NCI-H2081 (cell line): ENCODE measurements at places on chromosomes 1 and 21.

DNA sequence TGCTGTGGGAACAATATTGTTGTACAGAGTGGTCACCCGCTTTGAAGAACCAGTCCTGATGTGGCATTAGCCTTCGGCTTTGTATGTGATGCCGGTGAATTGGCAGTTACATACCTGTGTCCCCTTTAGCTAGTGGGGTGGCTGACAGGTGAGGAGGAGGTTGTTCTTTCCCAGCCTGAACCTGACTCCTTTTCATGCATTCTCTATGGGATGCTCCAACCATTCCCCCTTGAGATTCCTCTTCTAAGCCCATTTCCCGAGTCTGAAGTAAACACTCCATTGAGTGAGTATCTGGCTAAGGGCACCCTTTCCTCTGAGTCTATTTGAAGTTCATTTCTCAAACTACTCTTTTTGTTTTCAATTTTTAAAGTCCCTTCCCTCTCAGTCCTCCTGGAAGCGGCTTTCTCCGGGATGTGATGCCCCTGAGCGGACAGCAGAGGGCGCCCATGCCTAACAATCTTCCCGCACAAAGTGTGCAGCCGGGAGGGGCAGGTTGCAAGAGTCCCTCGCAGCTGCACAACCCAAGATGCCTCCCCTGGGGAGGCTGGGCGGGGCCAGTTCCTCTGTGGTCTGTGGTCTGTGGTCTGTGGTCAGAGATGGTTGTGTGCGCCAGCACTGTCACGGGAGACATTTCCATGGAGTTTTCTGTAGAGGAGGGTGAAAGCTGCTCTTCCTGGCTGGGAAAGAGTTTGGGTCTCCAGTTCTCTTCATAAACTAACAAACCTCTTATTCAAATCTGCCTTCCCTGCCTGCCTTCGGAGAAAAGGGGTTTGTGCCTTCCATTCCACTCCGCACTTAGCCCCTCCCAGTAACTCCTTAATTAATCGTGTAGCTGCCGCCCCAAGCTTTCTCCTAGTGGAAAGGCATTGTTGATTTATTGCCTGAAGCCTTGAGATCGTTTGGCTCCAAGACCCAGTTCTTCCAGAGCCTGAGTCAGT is 36.4 kb upstream of the LMX1A start:
- DNase-seq, result peak; percentile 69

- DNase-seq, result peak; percentile 26
These were observed 950 bp upstream of the INKA2 start for GRCh38 chr1:111739925-111740765.

- no peak for DNase-seq
These were observed 191.8 kb downstream of the LYPLAL1 start for GRCh38 chr1:219365451-219365850.

DNA sequence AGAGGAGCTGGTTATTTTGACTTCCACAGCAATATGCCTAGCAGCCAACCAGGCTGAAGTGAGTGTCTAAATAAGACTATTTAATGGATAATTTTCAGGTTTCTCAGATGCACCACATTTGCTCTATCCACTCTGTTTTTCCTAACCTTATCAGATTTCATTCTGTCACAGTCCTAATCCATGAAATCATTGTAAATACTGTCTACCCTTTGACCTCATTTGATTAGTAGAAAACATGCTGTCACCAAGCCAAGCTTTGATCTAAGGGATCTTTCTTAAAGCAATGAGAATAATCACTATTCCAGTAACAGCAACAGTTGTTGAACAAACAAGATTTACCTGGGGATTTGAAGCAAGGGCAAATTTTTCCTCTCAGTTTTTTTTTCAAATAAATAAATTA is 595.6 kb downstream of the LTN1 start:
- DNase-seq, result no peak

DNA sequence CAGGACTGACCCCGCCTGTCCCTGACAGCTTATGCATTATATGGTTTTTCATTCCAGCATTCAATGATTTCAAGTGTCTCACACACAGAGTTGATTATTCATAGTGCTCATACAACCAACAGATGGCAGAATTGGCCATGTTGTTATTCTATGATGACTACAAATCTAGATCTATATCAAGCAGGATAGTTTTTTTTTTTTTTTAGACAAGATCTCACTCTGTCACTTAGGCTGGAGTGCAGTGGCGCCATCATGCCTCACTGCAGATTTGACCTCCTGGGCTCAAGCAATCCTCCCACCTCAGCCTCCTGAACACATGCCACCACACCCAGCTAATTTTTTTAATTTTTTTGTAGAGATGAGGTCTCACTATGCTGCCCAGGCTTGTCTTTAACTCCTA is 40.1 kb upstream of the LRRC8D start:
- peak; percentile 22 for DNase-seq

- DNase-seq, result no peak
These were observed 25.1 kb upstream of the B3GALT2 start for GRCh38 chr1:193211539-193211938.
